ENCODE measurements at places on chromosomes 12 and 14.

GRCh38 chr14:77230914-77231313 lies 40.1 kb downstream of the NGB start:
- DNase-seq = no peak

GRCh38 chr12:51071663-51072062 lies 11.7 kb downstream of the CSRNP2 start:
- no peak for DNase-seq

DNA sequence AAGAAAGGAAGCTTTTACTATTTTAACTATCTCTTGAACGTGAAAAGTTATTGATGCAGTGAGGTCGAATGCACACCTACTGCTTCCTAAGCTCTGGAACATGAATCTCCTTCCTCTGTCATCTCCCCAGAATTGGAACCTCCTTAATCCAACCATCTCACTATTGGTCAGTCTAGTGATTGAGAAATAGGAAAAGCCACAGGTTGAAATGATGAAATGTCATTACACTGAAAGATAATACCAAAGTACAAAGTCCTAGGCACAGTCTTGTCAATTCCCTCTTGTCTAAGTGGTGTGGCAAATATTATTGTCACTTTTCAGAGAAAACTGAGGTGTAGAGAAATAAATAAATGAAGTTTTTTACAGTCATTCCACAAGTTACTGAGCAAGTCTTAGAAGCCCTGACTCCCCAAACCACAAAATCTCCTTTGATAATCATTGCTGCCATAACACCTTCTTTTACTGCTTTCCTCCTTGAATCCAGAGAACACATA lies 19.5 kb upstream of the HIGD1C start:
- no peak for DNase-seq

DNA sequence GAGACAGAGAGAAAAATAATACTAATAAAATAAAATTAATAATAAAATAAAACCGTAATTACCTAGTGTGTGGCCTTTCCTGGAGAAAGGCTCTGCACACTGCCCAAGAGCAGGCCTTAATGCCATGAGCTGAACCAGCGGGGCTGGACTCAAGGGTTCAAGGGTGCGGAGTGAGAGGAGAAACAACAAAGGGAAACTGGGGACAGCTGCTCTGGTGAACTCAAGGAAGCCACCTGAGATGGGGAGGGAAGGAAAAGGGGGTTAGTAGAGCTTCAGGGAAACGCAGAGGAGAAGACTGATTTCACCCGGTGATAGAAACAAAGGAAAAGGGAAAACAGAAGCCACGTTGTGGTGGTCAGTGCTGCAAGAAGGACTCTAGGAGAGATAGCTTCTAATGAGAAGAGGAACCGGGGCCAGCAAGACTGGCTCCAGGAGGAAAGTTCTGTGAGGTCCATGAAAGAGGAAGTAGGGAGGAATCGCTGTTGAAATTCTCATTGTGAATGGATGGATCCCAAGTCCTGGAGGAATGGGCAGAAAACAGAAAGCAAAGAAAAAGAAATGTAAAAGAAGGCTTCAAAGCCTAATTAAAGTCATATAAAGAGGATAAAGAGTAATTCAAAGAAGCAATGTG lies 48.3 kb upstream of the BCL2L14 start:
- no peak for DNase-seq

DNA sequence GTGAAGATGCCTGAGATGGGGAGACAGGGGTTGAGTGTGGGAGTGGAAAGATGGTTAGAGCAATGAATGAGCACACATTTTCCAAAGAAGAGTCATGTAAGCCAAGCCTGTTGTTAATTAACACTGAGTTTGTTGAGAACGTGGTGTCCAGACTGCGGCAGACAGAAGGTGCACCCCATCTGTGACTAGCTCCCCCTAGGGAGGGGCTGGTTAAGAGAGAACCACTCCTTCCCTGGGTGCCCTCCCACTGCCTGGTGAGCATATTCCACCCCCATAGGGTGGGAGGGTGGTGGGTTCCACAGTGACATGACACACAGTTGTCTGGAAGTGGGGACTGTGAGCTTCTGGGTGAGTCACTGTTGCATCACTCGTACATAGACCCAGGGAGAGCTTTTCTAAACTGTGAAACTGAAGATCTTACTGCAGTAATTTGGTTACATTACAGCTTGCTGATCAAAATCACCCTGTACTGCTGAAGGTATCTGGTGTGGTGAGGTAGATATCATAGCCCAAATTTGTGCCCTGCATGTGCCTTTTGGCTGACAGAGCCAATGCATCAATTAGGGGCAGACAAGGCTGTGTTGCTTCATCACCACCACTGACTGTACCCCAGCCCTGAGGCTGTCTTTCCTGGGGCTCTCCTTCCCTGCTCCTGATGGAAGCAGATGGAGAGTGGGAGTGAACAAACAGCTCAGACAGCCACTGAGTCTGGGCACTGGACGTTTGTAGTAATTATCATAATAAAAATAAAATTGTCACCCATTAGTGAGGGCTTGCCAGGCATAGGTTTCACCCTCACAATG lies 150.9 kb downstream of the EMP1 start:
- peak; percentile 81 for DNase-seq

- DNase-seq = no peak
Observed at GRCh38 chr14:50094056-50094755, 22.2 kb downstream of the VCPKMT start.

- no peak for DNase-seq
Observed at GRCh38 chr14:65849558-65849957, 437.0 kb downstream of the FUT8 start.

DNA sequence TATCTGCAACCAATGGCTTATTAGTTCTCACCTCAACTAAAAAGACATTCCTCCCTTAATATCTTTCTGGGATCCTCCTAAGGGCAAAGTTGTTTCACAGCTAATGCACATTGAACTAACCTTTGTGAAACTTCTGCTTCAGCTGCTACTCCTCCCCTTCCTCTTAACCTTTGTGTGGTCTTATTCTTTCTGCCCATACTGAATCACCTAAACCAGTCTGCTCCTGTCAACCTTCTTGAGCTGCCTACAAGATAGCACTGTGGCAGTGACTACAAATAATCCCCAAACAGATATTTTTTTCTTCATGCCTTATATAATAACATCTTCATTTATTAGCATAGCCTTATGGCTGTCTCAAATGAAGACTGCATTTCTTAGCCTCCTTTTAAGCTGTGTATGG lies 1077.4 kb upstream of the ATXN7L3B start:
- no peak for DNase-seq

DNA sequence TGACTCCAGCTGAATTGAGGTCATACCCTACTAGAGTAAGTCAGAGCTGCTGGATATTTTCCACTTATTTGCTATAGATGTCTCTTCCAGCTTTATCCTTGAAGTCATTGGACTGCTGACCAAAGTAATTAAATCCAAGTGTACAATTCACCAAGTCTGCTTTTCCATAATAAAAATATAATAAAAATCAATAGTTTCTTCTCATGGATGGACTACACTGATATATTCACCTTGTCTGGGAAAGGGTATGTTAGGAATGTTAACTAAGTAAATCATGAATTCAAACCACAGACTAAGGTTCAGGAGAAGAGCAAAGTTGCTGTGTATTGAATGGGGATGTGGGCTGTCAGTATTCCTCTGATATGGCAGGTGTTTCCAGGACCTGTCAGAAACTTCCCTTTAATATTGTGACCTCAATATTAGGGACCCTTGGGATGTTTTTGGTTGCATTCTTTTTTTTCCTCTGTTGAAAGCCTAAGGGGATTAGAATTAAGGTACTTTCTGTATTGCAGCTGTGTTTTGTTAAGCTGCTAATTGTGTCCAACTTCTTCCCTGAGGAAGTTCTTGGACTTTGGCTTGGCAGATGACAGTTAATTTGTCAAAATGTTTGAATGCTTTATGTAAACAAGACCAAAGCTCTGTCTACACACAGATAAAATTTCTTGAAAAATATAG lies 284.0 kb downstream of the ATP23 start:
- DNase-seq = no peak

DNA sequence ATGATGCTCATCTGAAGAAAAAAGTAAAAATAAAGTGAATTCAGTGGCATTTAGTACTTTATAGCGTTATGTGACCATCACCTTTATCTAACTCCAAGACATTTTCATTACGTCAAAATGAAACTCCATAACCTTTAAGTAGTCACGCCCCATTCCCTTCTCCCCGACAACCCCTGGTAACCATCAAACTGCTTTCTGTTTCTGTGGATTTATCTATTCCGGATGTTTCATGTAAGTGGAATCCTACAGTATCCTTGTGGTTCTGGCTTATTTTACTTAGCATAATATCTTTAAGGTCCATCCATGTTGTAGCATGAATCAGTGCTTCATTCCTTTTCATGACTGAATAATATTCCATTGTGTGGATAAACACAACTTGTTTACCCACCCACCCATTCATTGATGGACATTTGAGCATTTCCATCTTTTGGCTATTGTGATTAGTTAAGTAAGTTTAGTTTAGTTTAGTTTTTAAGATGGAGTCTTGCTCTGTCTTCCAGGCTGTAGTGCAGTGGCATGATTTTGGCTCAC lies 18.5 kb upstream of the MAP1LC3B2 start:
- no peak for DNase-seq

DNA sequence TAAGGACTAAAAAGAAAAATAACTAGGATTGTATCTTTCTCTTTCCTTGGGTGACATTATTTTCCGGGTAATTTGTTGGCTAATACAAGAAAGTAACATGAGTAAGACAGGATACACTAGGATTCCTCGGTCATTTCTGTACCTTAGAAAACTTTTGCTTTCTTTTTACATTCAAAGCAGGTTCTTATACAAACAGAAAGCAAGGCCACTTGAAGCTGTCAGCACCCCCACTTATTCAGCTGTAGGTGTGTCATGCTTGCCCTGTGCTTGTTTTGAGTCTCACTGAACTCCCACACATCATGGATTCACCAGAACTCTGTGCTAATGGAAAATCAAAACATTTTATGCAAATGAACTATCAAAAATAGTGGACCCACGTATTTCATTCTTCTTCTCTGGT lies 266.8 kb upstream of the CLEC14A start:
- DNase-seq = no peak

DNA sequence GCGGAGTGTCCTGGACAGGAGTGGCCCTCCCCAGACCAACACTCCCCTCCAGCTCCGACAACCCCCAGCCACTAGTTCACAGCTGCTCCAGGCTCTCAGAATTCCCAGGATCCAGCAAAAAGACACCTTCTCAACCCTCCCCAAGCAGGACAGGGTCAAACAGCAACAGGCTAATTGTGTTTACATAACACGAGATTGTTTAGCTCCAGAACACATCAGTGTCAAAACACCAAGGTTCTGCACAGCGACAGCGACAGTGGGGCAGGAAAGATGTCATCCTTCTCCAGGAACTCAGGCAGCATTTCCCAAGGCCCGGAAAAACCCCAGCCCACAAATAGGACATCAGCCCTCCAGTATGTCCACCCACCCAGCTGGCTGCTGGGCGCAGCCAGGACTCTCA lies 16.5 kb downstream of the ITPK1 start:
- no peak for DNase-seq

DNA sequence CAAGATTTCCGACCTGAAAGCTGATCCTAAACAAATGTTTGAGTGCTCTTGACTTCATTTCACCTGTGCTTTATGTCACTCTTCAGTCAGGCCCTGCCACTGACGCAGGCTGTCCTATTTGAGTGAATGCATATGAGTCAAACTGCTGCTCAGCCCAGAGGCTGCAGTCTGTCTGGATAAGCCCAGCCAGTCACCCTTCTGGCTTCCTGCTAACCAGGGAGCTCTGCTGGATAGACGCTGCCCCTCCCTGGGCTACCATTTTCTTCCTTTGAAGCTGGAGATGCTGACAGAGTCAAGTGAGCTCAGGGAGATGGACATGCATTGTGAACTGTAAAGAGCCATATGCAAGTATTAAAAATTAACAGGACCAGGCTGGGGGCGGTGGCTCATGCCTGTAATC lies 5.1 kb upstream of the TUNAR start:
- no peak for DNase-seq

Measured in stimulated activated CD4-positive, alpha-beta T cell treated with anti-CD3 and anti-CD28 coated beads, Interleukin-15, amount 100 ng/mL, for 24 hours (primary cell).